GM10248 (cell line): ENCODE measurements at places on chromosomes 4 and X.

DNA sequence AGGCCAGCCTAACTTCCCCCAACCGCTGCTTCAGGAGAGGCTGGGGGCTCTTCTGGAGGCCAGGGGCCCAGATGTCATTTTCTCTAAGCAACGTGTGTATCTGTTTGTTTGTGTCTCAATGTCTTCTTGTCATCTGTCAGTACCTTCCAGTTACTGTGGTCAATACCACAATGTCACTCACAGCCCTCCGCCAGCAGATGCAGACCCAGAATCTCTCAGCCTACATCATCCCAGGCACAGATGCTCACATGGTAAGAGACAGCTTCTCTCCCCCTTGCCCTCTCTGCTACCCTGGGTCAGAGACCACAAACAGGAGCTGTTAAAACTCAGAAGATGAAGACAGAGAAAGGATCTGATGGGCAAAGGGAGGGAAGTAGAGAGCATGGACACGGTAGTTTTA, 5.0 kb downstream of the XPNPEP2 start:
- DNase-seq: no peak

DNA sequence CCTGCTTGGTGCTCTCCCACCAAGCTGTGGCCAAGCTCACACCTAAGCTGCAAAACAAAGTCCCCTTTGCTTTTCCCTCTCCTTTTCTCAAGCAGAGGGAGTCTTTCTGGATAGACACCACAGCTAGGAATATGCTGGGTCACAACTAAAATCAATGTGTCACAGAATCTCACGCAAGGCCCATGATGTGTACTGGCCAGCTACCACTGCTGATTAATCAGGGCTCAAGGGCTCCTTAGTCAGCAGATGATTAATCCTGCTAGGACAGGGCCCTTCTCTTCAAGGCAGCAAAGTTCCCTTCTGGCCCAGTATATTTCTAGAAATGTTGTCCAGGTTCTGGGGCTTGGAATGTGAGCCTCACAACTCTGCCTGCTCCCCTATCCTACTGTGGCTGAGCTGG, 32.0 kb upstream of the TENT5D start:
- no peak for DNase-seq

GRCh38 chrX:111410590-111411078, 1.4 kb downstream of the DCX start:
- no peak for DNase-seq

DNA sequence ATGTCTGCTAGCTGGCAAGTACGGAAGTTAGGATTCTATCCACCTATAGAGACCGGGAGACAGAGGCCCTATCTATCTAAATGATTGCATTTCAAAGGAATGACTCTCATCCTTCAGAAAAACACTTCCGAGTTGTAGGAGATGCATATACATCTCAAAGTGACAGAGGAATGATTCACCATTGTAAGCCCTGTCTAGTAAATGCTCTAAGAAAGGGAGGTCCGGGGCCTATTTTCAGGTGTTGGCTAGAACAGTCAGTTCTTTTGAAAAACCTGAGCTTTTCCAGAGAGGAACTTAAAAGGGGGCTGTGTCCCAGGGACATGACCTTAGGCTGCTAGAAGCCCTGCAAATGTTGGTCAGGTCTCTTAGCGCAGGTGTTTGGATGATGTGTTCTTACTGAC, 262.9 kb upstream of the IL1RAPL1 start:
- DNase-seq: no peak

DNA sequence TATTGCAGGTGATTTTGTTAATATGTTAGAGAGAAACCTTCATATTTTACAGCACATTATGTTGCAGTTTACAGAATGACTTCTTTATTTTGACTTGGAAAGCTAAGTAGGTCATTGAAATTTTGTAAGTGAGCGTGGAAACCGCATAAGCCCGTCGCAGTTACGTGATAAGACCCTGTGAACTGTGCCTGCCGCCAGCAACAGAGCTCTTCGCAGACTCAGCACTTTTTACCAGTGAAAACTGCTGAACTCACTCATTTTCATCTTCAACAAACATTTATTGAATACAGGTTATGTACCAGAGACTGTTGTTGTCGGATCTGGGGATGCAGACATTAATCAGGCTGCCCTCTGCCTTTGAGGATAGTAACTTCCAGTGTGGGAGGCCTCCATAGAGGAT, 355.7 kb downstream of the HS3ST1 start:
- no peak for DNase-seq

DNA sequence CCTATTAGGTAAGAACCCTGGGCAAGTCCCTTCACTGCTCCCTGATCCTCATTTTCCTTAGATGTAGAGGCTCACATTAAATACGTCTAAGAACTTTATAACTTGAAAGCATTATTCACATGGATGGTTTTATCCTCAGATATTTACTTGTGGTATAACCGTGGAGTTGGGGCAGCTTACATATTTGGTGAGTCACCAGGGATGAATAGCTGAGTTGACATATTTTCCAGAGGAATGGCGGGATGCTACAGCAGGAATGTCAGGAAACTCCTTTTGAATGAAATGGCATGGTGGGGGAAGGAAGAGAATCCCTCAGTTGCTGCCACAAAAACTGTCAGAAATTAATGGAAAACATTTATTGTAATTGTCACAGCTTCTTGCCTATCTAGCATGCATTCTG, 165.3 kb upstream of the RPS6KA3 start:
- no peak for DNase-seq

GRCh38 chr4:70110917-70111316, 43.1 kb upstream of the PRR27 start:
- no peak for DNase-seq

DNA sequence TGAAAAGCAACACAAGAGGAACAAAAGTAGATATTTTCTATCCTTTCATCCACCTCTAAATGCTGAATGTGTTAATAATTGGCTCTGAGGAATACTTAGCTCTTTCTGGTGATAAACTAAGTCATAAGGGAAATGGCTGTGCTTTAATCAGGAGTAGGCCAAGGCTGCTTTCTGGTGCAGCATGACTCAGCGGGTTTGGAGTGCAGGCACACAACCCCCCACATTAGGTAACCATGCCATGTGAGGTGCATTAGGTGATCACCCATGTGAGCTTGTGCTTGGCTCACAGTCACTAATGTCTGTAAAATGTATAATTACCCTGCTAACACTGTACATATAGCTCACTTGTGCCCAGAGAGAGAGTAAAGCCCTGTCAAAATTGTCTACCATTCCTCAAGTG, 57.2 kb downstream of the USP38 start:
- no peak for DNase-seq

DNA sequence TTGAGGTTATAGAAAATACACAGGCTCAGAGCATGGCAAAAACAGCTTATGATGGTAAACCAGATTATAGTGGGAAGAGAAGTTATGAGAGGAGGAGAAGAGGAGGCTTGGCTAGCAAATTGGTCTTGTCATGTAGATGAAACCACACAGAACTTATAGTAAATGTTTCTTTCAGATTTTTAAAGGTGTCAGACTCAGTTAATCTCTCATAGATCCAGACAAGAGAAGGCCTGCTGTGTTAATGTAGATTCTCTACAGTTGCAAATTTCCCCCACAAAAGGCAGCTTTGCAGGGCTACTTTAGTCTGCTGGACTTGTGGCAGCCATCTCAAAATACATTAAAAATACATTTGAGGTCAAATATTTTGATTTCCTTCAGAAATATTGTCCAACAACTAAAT, 1731.7 kb downstream of the ARAP2 start:
- no peak for DNase-seq

- no peak for DNase-seq
These were observed 85.0 kb downstream of the ALPK1 start for GRCh38 chr4:112381996-112382692.

GRCh38 chr4:47750788-47751187, 87.1 kb downstream of the CORIN start:
- no peak for DNase-seq

GRCh38 chr4:141686879-141687278, 50.5 kb downstream of the IL15 start:
- no peak for DNase-seq

DNA sequence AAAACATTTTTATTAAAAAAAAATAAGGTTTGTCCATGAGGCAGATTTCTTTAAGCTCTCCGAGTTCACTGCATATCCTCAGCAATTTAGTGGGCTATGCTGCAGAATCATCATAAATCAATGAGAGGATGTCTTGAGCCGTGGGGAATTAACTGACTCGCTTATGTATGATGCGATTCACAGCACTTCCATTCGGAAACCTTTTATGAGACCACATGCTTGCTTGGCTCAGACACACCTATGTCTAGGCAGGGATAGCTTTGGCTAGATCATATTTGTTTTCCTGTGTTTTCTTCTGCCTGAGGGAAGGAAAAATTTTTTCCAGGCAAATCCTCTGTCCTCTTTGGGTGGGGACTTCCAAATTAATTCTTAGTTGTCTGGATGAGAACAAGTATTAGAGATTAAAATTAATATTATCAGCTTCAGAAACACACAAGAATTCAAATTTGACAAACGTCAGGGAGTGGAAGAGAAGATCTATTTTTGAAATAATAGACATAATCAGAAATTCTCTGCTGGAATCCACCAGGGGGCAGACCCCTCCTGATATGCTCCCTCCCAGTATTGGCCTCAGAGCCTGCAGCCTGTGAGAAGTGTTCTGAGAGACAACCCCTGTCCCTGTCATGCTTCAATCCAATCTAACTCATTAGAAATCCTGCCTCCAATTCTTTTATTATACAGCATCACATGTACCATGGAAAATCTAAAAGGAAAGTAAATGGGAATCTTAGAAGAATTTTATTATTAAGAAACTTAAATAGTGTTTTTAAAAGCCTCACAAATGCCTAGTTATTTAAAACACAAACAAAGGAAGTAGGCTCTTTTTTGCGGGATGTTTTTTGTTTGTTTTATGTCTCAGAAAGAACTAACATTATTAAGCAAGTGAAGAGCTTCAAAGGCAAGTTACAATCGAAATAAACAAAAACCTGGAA, 345.1 kb upstream of the TACR3 start:
- DNase-seq: peak; percentile 11

DNA sequence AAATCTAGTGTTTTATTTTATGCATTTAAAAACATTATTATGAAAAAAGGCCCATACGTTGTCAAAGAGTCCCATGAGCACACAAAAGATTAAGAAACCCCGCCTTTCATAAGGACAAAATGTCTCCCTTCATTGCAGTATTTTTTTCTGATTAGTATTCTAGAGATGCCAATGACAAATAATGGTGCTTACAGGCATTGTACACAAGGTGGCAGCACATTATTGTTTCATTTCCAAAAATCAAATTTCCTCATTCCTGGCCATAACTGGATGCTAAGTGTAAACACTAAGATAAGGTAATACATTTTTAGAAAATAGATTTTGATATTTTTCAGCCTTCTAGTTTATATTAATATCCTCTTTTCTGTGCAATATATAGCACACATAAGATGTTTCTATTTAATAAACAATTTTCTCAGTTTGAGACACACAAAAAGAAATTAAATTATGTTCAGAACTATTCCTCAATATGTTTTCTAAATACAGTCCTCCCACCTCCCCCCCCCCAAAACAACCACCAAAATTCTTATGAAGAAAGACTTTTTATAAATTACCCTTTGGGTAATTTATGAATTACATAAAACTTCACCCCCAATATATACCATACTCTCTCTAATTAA, 47.7 kb downstream of the TIGD2 start:
- peak; percentile 22 for DNase-seq

- no peak for DNase-seq
These were observed 245.9 kb upstream of the GIMD1 start for GRCh38 chr4:106614441-106614840.

- no peak for DNase-seq
These were observed 146.7 kb downstream of the PCDH7 start for GRCh38 chr4:30866907-30867306.

GRCh38 chr4:21469438-21470300, 478.9 kb downstream of the KCNIP4 start:
- DNase-seq: peak; percentile 7

- DNase-seq: no peak
These were observed 956 bp downstream of the TMEM154 start for GRCh38 chr4:152678841-152679240.

DNA sequence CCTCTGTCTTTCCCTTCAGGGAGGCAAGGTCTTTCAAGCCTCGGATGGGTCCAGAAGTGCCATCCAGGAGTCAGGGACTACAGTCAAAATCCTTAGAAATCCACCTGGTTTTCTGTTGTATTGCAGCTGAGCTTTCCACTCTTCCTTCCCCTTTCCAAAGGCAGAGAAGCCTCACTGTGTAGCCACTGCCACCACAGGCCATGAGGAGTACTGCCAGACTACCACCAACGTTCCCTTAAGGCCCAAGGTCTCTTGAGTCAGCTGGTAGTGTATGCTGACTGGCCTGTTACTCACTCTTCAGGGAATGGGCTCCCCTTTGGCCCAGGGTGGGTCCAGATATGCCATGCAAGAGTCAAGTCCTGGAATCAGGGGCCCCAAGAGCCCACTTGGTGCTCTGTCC, 1454.1 kb downstream of the PCDH19 start:
- DNase-seq: no peak

DNA sequence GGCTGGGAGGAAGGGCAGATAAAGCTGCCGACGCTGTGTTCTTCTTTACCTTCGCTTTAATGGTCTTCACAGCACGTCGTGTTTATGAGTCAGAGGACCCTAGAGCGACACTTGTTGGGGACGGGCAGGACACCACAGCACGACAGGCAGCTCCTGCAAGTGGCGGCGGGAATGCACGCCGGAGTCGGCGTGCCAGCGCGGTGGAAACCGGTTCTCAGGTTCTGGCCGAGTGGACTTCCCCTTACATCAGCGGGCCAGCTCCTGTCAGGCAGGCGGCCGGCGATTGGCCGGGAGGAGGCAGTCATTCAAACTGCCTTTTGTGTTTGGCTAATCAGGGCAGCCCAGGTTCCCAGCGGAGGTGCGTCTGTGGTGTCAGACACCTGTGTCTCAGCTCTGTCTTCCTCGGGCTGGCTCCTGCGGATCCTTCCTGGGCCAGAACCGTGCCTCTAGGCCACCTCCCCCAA, 150.9 kb downstream of the SHROOM3 start:
- DNase-seq: peak; percentile 72

DNA sequence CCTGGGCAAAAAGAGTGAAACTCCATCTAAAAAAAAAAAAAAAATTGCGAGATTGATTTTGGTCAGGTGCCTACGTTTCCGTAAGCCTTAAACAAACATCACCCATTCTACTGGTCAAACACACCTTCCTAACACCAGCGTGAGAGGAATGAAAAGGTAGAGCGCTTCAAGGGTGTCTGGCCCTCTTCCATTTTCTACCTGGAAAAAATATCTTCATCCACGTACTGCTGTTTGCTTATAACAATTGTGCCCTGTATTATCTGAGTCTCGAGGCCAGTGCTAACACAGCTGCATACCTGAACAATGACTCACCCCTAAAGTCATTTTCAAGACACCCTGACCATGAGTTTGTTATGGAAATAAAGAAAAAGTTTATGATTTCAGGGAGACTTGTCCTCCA, 13.9 kb downstream of the TMSB4X start:
- no peak for DNase-seq

- no peak for DNase-seq
These were observed 281.8 kb upstream of the TEX13A start for GRCh38 chrX:105502336-105502735.

GRCh38 chr4:35151816-35152572, 1092.3 kb downstream of the ARAP2 start:
- no peak for DNase-seq

DNA sequence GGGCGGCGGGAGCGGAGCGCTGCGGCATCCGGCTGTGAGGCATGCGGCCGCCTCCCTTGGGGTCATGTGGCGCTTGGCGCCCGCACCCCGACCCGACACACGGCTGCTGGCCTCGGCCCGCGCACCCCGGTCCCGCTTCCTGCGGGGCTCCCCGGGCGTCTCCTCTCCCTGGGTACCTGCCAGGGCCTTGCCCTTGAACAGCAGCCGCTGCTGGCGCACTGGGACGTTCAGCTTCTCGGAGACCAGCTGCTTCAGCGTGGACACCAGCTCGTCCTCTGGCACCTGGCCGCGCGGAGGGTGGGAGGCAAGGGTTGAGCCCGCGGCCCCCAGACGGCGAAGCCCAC, 391 bp downstream of the UBL4A start:
- no peak for DNase-seq

GRCh38 chrX:40719218-40719617, 16.1 kb downstream of the MED14 start:
- DNase-seq: no peak
